Stimulated activated CD8-positive, alpha-beta memory T cell treated with anti-CD3 and anti-CD28 coated beads, Interleukin-15, amount 100 ng/mL, for 4 hours (primary cell): ENCODE measurements at places on chromosomes 3 and 15.

GRCh38 chr3:49283997-49284396, 7.0 kb upstream of the C3orf62 start:
- no peak for DNase-seq

DNA sequence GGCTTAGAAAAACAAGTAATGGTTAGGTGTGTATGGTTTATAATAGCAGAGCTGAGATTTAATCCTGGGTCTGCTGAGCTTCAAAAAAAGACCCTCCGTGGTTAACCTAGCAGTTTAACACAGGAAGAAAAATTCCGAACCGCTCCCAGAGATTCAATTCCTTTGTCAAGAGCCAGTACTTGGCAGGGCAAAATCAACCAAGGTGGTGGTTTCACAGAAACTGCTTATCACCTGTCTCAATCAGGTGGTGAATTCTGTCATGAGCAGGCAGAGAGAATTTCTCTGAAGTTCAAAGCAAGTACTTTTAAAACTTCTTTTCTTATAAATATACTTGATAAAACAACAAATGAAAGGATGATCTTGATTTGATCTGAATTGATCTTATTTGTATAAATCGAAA, 17.2 kb downstream of the SYNPR start:
- DNase-seq = no peak

DNA sequence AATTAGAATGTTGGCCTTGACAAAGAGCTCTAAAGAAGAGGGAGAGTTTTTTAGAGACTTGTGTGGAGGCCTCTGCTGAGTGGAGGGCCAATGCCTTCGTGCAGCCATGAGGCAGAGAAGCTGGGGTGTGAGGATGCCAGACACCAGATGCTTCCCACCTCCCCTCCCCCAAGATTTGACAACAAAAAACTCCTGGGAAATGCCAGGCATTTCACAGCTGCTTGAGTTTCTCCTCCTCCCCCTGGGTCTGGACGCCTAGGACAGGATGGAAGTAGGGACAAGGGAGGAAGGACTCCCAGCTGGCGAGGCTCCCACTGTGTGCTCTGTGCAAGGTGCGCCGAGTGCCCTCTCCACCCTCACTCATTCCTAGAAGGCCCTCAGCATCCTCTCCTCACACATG, 20.1 kb downstream of the TGM4 start:
- no peak for DNase-seq

DNA sequence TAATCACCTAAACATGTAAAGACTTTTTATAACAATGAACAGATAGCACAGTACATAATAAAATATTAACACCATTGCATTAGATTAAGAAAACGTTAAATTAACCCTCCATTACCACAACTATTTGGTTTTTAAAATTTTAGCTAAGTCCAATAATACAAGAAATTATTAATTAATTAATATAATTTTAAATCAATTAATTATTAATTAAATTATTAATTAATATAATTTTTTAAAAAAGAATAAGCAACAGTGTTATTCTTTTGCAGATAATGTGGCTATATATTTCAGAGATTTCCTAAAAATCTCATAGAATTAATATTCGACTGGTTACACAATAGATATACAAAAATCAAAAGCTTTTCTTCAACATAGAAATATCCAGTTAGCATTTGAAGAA, 82.5 kb downstream of the ECT2 start:
- DNase-seq = no peak
